Osteocyte (in vitro differentiated cells): ENCODE measurements at places on chromosomes 13 and 19. TPM values are rescaled to one million over a fixed set of nuclear protein-coding genes. Genes with fewer than 3 reads are reported as not detected.

- no peak for DNase-seq
- H3K4me3 ChIP-seq = no peak overlapping the region
- H3K4me1 ChIP-seq = peaks cover 19% of the 10 kb centered on the region
- no peaks in the 10 kb centered on the region for H3K36me3 ChIP-seq
Observed at GRCh38 chr13:103287659-103288058, 221.4 kb upstream of the SLC10A2 start.

The MBD3L4 gene
- not detected in 2 replicates for total RNA-seq

DNA sequence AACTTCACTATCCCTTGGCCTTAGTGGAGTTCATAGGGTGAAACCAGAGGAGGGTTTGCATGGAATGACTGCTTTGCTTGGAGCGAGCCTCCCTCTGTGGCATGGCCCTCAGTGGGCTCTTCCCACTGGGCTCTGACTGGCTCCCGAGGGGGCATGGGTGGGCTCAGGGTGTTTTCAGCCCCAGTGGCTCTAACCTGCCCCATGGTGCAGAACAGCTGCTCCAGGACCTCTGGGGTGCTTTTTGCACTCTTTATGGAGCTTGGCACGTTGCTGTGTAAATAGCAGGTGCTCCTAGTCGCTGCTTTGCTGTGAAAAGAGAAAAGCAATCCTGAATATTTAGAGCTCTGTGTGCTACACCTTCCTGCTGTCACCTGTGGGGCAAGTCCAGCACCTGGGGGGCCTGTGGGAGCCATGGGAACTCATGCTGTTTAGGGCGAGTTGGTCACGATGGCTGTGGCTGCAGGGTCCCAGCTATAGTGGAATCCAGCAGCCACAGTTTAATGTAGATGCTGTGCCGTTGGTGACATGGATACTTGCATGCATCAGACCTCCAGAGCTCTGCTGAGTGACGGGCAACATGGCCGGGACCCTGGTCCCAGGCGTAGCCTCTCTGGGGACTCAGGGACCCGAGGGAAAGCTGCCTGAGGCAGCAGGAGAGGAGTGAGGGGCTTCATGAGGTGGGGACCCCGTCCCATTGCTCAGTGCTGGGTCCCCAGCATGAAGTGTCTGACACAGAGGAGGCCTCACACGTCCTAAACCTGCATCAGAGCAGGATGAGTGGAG is 14.3 kb upstream of the MCF2L start:
- peaks cover 11% of the 10 kb centered on the region for H3K4me1 ChIP-seq
- no peak for DNase-seq
- H3K36me3 ChIP-seq = no peaks in the 10 kb centered on the region
- no peak overlapping the region for H3K4me3 ChIP-seq
- peaks cover 63% of the 10 kb centered on the region for H3K27me3 ChIP-seq

- no peak overlapping the region for H3K4me3 ChIP-seq
- H3K36me3 ChIP-seq = no peaks in the 10 kb centered on the region
- peaks cover 15% of the 10 kb centered on the region for H3K27me3 ChIP-seq
- DNase-seq = no peak
- H3K4me1 ChIP-seq = no peaks in the 10 kb centered on the region
Observed at GRCh38 chr13:72694314-72694713, 33.1 kb downstream of the MZT1 start.

GRCh38 chr19:1239796-1240737 is 1.5 kb upstream of the ATP5F1D start:
- H3K4me3 ChIP-seq = peak overlapping the region; percentile 59
- no peak overlapping the region for H3K27ac ChIP-seq
- peaks cover 36% of the 10 kb centered on the region for H3K4me1 ChIP-seq
- no peaks in the 10 kb centered on the region for H3K27me3 ChIP-seq
- DNase-seq = peak; percentile 97

DNA sequence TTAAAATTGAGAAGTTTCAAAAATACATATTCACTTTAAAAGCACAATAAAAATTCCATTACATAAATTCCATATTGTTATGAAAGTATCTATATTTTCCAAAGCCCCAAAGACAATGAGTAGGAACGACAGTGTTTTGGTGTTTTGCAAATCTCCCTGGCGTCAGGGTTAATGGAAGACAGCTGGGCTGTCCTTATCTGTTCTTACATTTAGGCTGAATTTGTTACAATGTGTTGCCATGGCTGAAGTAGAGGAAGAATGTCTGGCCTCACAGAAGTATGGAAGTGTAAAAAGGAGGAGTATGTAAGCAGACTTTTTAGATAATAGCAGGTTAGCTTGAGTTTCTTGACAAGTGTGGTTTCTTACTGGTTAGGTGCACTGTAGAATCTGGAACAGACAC is 124.4 kb upstream of the SPATA13 start:
- H3K4me1 ChIP-seq = peaks cover 13% of the 10 kb centered on the region
- no peak for DNase-seq
- peaks cover 27% of the 10 kb centered on the region for H3K27me3 ChIP-seq
- H3K4me3 ChIP-seq = no peak overlapping the region
- no peak overlapping the region for H3K27ac ChIP-seq
- no peaks in the 10 kb centered on the region for H3K36me3 ChIP-seq

DNA sequence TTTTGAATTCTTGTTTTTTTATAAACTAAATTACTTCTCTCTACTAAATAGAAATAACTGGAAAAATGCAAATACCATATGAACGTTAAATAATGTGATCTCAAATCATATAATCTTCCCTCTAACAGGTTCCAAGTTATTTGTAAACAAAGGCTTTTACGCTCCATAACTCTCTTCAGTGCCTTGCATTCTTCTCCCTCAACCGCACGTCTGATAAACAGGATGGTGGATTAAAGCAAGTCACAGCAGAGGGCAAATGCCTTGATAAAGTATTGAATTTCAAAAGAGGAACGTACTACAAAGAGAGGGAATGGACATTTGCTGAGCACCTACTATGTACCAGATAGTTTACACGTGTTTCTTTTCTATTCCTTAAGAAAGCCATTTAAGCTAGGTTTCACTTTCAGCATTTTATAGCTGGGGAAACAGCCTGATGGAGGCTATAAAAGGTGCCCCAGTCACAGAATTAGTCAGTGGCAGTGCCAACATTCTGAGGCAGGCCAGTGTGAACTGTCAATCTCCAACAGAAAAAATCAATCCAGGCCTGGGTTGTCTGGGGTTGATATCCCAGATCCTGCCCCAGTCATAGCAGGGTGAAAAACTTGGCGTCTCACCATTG is 15.8 kb downstream of the MRPS31 start:
- H3K27ac ChIP-seq = no peak overlapping the region
- no peaks in the 10 kb centered on the region for H3K27me3 ChIP-seq
- H3K4me3 ChIP-seq = no peak overlapping the region
- H3K36me3 ChIP-seq = peaks cover 34% of the 10 kb centered on the region

The B3GNT3 gene
- not detected in 2 replicates for total RNA-seq

The ZNF763 gene
- 2.1 and 4.3 TPM in 2 replicates for total RNA-seq

The GSX1 gene
- total RNA-seq = not detected in 2 replicates

The RRAS gene
- 67.4 and 67.7 TPM in 2 replicates for total RNA-seq

DNA sequence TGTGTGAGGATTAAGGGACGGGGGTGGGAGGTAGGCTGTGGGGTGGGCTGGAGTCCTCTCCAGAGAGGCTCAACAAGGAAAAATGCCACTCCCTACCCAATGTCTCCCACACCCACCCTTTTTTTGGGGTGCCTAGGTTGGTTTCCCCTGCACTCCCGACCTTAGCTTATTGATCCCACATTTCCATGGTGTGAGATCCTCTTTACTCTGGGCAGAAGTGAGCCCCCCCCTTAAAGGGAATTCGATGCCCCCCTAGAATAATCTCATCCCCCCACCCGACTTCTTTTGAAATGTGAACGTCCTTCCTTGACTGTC is 5.5 kb downstream of the FOSB start:
- DNase-seq = no peak
- no peak overlapping the region for H3K4me3 ChIP-seq
- no peaks in the 10 kb centered on the region for H3K27me3 ChIP-seq

The ZNF845 gene
- total RNA-seq = 5.7 and 6.6 TPM in 2 replicates

DNA sequence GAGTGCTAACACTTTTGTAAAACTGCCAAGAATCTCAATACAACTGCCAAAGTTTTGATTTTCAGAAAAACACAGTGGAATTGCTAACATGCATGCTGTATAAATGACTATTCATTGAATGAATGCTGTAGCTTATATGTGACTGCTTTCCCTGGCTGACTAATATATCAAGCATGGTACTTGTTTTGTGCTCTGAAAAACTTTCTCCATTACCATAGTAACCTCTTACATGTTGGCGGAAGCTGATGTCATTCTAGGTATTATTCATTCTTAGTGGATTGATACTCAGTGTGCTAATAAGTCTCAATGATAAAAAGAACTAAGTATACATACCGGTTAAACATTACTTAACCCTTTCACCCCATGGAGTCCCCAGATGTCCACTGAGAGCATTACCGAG is 166.1 kb upstream of the MYO16 start:
- no peak for DNase-seq
- H3K4me3 ChIP-seq = no peak overlapping the region
- H3K4me1 ChIP-seq = peaks cover 13% of the 10 kb centered on the region
- no peaks in the 10 kb centered on the region for H3K27me3 ChIP-seq

- no peak for DNase-seq
- H3K4me3 ChIP-seq = no peak overlapping the region
- H3K27ac ChIP-seq = no peak overlapping the region
- H3K36me3 ChIP-seq = no peaks in the 10 kb centered on the region
- H3K27me3 ChIP-seq = no peaks in the 10 kb centered on the region
Observed at GRCh38 chr19:22935151-22935550, 67.8 kb downstream of the ZNF728 start.

GRCh38 chr19:39424934-39425333 is 10.8 kb downstream of the RPS16 start:
- H3K27me3 ChIP-seq = no peaks in the 10 kb centered on the region
- no peak overlapping the region for H3K4me3 ChIP-seq
- H3K4me1 ChIP-seq = peaks cover 34% of the 10 kb centered on the region
- H3K27ac ChIP-seq = no peak overlapping the region
- DNase-seq = no peak
- H3K36me3 ChIP-seq = peaks cover 28% of the 10 kb centered on the region

DNA sequence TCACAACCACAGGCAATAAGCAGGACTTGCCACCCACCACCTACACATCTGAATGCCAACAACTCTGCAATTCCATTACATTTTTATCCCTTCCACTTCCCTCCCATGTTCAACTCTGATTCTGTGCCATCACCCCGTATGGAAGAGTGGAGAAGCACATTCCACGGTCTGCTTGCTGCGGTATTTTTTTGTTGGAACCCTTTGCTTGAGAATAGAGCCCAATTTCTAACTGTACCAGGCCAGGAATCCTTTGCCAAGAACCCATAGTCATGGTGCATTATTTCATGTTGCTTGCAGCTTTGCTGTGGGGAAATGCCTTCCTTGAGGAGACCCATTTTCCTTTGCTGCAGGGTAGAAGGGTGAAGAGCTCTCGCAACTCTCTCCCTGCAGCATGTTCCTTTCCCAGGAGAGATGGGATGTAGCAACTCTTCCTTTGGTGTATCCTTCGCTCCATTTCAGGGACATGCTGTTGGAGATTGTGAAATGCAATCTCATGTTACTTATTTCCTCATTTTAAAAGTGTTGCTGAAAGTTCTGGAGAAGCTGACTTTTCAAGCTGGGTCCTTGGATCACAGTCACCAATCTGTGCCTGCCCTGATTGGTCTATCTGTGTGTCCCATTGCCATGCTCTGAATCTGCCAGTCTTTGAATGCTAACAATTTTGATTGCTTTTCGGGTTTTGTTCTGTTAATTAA is 69.8 kb upstream of the STARD13 start:
- H3K4me3 ChIP-seq = no peak overlapping the region
- DNase-seq = no peak
- H3K36me3 ChIP-seq = no peaks in the 10 kb centered on the region
- peaks cover 12% of the 10 kb centered on the region for H3K4me1 ChIP-seq
- no peak overlapping the region for H3K27ac ChIP-seq

GRCh38 chr13:33992881-33993336 is 175.0 kb downstream of the RFC3 start:
- peaks cover 13% of the 10 kb centered on the region for H3K4me1 ChIP-seq
- no peaks in the 10 kb centered on the region for H3K36me3 ChIP-seq
- no peak for DNase-seq

The C13orf46 gene
- 2.4 and 2.9 TPM in 2 replicates for total RNA-seq

- no peaks in the 10 kb centered on the region for H3K27me3 ChIP-seq
- H3K36me3 ChIP-seq = peaks cover 4% of the 10 kb centered on the region
- H3K27ac ChIP-seq = peak overlapping the region; percentile 96
- no peak for DNase-seq
- H3K4me1 ChIP-seq = peaks cover 32% of the 10 kb centered on the region
- H3K4me3 ChIP-seq = peak overlapping the region; percentile 38
Observed at GRCh38 chr19:17125728-17126677, 50.4 kb downstream of the MYO9B start.

The PTGIR gene
- total RNA-seq = 0.31 and 0.38 TPM in 2 replicates

- H3K27ac ChIP-seq = no peak overlapping the region
- H3K4me3 ChIP-seq = no peak overlapping the region
- no peaks in the 10 kb centered on the region for H3K27me3 ChIP-seq
- H3K36me3 ChIP-seq = peaks cover 23% of the 10 kb centered on the region
Observed at GRCh38 chr19:49499030-49499670, 2.9 kb downstream of the RPS11 start.

DNA sequence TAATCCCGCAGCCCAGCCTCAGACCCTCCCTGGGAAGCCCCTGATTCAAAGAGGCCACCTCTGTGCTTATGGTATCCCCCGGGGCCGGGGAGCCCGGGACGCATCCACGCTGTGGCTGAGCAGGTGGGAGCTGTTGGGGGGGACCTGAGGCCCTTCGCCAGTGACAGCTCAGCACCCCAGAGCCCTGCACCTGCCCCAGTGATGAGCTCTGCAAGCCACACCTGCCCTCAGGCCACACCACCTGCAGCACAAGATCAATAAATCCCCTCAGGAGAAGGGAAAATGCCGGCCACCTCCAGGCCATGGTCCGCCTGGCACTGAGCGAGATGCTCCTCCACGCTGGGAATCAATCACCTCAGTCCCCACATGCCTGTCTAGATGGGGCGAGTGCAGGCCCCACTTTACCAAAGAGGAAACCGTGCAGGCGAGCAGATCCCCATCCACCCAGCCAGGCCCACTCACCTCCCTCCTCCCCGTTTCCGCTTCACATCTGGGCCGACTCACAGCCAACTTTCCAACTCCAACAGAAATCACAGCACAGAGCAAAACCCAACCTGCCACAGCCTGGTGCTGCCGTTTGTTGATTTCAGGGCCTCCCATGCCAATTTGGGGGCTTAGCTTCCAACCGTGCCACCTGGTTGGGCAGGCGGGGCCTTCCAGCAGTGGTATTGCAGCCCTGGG is 12.8 kb downstream of the MOB3A start:
- H3K36me3 ChIP-seq = peaks cover 11% of the 10 kb centered on the region
- H3K27ac ChIP-seq = no peak overlapping the region

The ZNF738 gene
- total RNA-seq = 6.9 and 7.1 TPM in 2 replicates

- DNase-seq = no peak
- H3K27ac ChIP-seq = peak overlapping the region; percentile 99
- H3K4me1 ChIP-seq = peaks cover 26% of the 10 kb centered on the region
Observed at GRCh38 chr19:58560921-58561320, 2.5 kb upstream of the UBE2M start.

DNA sequence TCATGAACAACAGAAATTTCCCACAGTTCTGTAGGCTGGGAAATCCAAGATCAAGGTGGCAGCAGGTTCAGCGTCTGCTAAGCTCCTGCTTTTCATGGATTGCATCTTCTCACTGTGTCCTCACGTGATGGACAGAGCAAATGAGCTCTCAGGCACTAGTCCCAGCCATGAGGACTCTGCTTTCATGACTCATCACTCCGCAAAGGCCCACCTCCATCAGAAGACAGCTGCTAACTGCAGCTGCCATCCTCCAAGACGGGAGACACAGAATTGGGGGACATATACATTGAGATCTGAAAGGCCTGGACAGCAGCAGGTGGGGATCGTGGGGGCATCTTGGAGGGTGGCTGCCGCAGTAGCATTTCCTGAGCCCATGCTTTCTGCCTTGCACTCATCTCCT is 44.4 kb upstream of the SPATA13 start:
- H3K4me3 ChIP-seq = no peak overlapping the region
- H3K27me3 ChIP-seq = peaks cover 18% of the 10 kb centered on the region
- no peaks in the 10 kb centered on the region for H3K36me3 ChIP-seq
